NCI-H187 (cell line): ENCODE measurements at places on chromosomes 4 and X.

DNA sequence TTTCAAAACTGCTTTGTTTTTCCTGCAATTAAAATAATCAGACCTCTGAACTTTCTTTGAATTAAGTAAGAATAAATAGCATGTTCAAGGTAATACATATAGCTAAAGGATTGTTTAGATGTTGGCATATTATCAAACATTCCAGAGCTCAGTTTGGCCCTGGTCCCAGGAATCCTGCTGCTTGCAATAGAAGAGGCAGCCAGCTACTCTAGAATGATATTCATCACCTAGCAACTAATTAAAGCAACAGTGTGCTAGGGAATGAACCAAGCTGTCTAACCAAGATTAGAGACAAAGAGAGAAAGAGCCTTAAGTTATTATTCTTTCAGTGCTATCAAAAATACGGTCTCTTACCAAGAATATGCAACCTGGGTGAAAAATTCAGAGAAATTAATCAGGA, 460.9 kb downstream of the GABRG1 start:
- DNase-seq, result no peak

DNA sequence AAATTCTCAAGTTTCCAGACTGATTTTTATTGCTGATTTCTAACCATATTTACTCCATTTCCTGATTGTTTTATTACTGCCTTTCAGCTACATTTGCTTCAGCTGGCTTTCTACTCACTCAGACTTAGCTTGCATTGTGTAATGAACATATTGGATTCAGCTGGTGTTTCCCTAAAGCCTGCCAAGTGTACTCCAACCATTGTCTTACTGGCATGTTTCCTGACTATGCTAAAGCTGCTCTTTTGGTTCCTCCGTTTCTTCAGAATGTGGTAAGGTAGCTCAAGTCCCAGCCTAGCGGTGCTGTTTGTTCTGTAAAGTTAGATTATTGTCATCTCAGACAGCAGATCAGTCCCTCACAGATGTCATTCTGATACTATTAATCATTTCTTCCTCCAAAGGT, 53.1 kb upstream of the GLRA2 start:
- no peak for DNase-seq

DNA sequence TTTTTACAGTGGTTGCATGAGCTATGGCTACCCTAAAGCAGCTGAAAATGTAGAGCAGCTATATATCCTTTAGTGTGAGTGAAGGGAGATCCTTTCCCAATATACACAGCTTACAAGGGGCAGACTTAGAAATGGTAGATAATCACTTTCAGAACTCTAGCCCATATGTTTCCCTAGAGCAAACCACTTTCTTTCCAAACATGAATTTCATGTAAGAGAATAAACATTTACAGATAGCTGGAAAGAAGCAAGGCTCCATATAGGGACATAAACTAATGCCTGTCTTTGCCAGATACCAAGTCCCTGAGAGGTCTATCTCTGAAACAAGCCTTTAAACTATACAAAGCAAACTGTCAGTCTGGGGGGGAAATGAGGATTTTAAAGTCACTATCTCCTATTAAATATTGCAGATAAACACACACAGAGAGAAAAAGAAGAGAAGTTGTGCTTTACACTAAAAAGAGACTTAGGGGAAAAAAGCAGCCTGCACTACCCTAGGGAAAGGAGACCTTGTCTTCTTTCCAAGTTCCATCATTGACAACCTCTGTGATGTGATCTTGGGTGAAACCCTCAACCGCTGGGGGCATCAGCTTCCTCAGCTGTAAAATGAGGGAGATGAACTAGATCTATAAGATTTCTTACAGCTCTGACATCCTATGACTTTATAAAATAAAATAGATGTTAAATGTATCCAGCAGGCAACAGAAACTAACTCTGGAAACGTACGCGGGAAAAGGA, 73.6 kb downstream of the TMEM156 start:
- no peak for DNase-seq

GRCh38 chr4:81528979-81529378, 57.3 kb upstream of the RASGEF1B start:
- DNase-seq, result no peak

DNA sequence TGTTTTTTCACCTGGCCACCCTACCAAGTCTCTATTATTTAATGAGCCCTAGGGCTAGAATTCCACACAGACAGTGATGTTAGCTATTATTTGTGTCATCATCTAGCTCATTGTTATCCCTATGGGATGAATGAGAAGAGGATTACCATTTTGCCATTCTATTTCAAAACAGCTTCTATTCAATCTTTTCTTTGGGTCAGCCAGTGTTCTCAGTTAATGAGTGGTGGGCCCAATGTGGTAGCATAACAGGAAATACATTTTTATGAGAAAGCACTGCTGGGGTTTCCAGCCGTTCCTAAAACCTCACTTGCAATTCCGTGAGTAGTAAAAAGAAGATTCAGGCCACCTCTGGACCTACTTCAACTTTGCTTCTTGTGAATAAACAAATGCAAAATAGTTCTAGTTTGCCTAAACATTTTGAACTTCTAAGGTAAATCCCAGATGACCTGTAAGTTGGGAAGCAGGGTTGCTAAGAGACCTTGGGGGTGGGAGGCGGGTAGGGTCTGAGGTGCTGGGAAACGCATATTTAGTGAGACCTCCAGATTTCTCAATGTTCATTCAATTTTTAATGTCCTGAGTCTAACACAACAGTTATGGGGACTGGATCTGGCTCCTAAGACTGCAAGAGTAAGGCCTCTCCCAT, 24.8 kb upstream of the CYP2U1 start:
- no peak for DNase-seq

DNA sequence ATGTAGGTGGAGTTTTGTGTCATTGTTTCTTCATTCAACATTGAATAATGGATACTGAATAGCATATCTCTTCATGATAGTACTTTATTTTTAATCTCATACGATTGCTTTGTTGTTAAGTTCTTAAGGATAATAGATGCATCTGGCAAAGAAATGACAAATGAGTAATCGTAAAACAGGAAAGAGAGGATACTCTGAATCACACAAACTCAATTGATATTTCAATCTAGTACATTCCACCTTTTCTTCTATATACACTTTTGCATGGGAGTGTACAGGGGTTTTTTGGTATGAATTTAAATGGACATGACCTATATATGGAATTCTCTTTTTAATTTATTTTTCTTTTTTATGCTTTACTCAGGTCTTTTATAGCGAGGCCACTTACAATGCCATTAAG, 186.9 kb upstream of the STK26 start:
- no peak for DNase-seq

- DNase-seq, result no peak
These were observed 58.4 kb downstream of the SEPSECS start for GRCh38 chr4:25101836-25102235.

DNA sequence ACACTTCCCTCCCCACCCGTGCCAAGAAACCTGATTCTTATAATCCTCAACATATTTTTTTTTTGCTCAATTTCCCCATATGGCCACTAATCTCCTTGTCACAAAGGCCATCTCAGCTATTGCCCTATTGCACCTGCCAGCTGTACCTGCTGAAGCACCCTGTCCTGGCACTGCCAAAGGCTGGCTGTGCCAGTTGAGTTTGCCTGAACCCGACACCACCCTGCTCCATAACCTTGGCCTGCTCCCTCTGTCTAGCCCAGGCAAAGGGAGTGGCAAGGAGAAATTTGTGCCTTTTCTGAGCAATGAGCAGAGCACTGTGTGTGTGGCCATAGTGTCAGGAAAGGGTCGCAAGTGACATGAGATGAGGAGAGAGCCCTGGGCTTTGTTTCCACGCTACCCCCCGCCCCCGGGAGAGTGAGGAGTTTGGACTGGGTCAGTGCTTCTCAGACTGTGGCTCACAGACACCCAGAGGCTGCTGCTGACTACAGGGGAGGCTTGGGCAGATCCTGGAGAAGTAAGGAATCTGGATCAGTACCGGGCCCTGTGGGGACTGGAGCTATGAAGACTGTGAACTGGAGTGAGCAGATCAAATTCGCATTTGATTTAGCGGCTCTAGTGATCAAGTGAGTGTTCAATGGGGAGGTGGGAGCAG, 42.2 kb upstream of the HMGB3 start:
- no peak for DNase-seq

- no peak for DNase-seq
These were observed 29.8 kb downstream of the FAM149A start for GRCh38 chr4:186134257-186134656.

GRCh38 chr4:121156822-121157769, 7.0 kb downstream of the TNIP3 start:
- no peak for DNase-seq

DNA sequence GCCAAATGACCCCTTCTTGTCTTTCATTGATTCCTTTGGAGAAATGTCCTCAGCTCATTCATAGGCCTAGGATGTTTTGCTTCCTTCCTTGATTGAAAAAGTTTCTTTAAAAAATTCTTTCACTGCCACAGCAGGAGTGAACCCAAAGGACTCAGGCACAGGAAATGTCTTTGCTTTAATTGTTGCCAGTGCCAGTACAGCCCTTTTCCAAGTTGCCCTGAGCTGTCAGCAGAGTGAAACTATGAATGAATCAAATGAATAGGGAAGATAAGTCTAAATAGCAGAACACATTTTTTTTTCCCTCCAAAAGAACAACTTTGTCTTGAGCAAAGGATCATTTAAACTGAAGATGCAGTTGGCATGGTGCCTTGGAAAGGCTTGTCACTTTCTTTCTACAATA, 63.8 kb upstream of the SLC4A4 start:
- no peak for DNase-seq

DNA sequence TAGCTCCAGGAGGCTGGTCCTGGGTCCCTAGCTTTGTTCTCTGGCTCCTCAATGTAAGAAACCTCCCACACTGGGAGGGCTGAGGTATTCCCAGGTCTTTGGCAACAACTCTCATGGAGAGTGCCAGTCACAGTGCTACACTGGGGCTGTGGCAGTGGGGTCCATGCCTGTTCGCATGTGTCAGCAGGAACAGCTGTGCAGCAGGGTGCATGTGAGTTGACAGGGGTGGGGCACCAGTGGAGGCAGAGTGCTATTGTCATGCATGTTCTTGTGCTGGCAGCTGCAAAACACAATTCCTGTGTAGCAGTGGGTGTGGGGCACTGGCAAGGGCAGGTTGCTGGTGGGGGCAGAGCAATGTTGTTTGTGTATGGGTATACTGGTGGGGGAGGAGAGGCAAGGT, 246.0 kb downstream of the CXXC4 start:
- DNase-seq, result no peak

DNA sequence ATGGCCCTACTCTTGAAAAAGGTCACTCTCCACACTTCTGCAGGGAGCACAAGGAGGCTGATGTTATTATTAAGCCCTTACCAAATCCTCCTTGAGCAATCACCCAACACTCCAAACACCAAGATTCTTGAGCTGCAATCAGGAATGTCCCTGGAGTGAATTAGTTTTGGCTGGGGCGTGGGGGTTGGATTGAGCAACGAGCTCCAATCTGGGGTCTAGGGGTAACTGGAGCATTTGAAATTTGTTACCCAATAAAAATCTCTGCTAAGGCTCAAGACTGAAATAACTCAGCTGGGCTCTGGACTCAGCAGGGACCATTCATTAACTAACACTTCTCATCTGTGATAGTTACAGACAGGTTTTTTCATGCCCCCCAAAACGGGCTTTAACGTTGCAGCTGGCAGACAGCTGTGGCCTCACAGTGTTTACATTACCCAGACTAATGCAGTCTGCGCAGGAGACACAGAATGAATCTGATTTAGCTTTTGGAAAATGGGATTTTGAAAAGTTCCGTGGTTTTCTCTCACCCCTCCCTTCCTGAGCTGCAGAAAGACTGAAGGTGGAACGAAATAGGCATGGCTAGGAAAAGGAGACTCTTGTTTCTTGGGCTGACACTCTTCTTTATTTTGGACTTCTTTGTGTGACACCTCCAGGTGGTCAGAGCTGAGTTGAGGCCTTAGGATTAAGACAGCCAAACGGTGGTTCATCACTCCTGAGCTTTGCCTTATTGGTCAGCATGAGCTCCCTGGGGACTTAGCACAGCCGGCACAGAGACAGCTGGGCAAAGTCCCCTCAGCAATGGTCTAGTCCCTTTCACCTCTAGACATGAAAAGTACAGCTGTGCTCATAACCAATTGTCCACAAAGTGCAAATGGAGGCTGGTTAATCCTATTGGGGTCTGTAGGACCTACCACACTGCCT, 26.6 kb downstream of the PLAC1 start:
- no peak for DNase-seq

DNA sequence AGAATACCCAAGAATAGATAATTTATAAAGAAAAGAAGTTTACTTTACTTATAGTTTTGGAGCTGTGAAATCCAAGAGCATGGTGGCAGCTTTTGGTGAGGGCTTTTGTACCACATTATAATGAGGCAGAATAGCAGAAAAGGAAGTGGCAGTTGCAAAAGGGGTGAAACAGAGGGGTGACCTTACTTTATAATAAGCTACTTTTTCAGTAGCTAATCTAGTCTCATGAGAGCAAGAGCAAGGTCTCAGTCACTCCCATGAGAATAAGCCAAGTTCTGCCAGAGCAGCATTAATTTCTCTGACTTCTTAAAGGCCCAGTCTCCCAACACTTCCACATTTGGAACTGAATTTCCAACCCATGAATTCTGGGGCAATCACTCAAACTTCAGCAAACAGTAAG, 502.0 kb downstream of the GBA3 start:
- no peak for DNase-seq

DNA sequence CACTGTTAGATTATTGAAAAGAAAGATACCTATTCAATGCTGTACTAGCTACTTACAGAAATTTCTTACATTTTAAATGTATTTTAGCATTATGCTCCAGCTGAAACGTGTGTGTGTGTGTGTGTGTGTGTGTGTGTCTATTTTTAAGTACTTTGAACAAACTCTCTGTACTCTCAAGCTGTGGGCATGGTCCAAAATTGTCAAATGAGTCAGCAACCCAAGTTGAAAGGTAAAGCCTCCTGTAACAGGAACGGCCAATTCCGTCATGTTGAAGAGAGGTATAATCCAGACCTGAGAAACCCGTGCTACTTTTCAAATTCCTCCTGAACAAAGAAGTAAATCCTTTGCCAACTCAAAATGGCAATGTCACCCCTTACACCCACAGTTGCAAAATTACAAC, 20.5 kb downstream of the MAOB start:
- DNase-seq, result no peak

DNA sequence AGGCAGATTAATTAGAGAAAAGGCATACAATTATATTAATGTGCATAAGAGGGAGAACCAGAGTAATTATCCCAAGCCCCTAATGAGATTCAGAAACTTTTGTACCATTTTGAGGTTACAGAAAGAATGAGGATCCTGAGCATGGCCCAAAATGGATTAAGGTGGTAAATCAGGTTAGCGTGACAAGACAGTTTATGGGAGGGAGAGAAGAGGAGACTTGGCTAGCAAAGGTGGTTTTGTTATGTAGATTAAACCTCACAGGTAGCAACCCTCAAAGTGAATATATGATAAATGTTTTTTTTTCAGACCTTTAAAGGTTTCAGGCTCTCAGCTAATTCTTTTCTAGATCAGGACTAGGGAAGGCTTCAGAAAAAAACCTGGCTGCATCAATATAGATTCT, 781.8 kb downstream of the FAM133A start:
- DNase-seq, result no peak

GRCh38 chrX:136712650-136713310, 64.8 kb downstream of the CD40LG start:
- no peak for DNase-seq
